ENCODE measurements at places on chromosomes 4 and X.

GRCh38 chr4:22911285-22911684 is 218.5 kb downstream of the GBA3 start:
- no peak for DNase-seq

GRCh38 chrX:85994228-85994627 is 53.1 kb downstream of the CHM start:
- no peak for DNase-seq

GRCh38 chr4:178296669-178297068 is 854.4 kb upstream of the AGA start:
- DNase-seq, result no peak

GRCh38 chr4:26413582-26413981 is 76.7 kb downstream of the CCKAR start:
- DNase-seq, result no peak

DNA sequence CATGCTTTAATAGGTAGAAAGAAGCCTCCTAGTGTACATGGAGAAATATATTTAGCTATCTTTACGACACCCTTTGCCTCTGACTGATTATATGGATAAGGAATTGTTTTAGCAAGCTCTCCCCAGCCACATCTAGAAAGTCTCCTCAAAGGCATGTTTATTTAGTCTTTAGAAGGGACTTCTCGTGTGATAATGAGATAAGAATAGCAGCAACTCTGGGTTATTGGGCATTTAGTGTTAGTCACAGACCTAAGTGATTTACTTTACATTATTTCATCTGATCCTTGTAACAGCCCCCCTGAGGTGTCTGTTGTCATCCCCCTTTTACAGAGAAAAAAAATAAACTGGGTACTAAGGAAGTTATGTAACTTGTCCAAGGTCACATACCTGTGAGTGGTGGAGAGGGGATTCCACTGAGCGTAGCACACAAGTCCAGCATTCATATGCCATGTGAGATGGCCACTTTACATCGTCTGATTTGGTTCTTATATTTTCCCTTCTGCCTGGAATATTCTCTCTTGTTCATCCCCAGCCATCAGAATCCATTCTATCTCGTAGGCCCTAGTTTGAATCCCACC is 77.7 kb downstream of the TSPAN7 start:
- no peak for DNase-seq

- DNase-seq, result no peak
These were observed 85.5 kb upstream of the ACSL1 start for GRCh38 chr4:184911310-184911709.

DNA sequence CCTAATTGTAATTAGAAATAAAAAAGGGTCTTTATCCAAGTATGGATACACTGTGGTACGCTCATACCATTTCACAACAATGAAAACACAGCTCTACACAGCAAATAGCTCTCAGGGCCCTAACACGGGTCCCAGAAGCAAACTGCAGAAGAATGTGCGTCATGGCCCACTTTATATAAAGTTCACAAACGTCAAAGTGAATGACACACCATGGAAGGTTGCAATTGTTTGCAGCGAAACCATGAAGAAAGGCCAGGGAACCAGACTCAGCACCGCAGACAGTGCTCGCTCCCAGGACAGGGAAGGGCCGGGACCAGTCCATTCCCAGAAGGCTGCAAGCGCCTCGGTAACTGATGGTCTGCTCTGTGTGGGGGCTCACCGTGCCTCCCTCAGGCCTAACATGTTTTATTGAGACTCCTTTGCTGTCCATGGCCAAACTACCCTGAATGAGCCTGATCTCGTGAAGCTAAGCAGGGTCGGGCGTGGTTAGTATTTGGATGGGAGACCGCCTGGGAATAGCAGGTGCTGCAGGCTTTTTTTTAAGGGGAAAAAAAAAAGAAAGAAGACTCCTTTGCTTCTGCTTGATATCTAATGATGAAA is 47.8 kb downstream of the ACOX3 start:
- no peak for DNase-seq

- no peak for DNase-seq
These were observed 47.7 kb downstream of the SPRY1 start for GRCh38 chr4:123444290-123444731.

- no peak for DNase-seq
These were observed 21.6 kb downstream of the CLDN34 start for GRCh38 chrX:9988762-9989161.

- no peak for DNase-seq
These were observed 129.7 kb downstream of the FRAS1 start for GRCh38 chr4:78186597-78187543.

Measured in SK-N-MC (cell line).